ENCODE measurements at places on chromosomes 7 and 10.

- DNase-seq: no peak
Observed at GRCh38 chr10:51224671-51225161, 150.4 kb downstream of the PRKG1 start.

GRCh38 chr7:136958016-136958415 is 89.6 kb downstream of the CHRM2 start:
- no peak for DNase-seq

DNA sequence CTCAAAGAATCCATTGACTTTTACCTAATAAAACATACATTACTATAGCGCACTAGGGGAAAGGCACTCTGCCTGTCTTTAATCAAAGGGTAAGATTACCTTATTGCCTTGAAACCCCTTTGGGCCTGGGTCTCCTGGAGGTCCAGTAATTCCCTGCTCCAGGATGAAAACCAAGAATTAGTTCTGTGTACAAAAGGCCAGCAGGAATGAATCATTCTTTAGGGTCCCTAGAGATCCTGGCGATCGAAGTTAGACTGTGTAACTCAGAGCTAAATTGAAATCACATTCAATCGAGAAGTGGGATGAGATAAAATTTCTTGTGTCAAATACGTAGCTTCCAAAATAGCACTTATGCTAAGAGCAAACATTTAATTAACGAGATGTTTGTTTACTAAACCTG is 29.8 kb downstream of the COL28A1 start:
- no peak for DNase-seq

GRCh38 chr10:4344492-4344994 is 481.5 kb upstream of the AKR1E2 start:
- no peak for DNase-seq

- no peak for DNase-seq
Observed at GRCh38 chr7:131786204-131786603, 229.8 kb upstream of the PODXL start.

DNA sequence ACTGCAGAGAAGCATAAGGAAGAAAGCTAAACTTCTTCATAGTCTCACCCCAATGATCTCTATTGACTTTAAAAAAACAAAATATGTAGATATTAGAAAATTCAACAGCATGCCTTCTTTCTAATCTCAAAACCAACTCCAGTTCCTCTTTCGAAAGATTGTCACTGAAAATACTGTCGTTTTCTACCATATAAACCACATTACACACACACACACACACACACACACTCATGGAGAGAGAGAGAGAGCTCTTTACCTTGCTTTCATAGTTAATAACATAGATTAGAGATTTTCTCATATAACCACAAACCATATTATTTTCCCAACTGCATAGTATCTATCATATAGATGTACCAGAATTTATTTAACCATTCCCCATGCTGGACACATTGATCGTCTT is 296.2 kb upstream of the MGMT start:
- DNase-seq: no peak

DNA sequence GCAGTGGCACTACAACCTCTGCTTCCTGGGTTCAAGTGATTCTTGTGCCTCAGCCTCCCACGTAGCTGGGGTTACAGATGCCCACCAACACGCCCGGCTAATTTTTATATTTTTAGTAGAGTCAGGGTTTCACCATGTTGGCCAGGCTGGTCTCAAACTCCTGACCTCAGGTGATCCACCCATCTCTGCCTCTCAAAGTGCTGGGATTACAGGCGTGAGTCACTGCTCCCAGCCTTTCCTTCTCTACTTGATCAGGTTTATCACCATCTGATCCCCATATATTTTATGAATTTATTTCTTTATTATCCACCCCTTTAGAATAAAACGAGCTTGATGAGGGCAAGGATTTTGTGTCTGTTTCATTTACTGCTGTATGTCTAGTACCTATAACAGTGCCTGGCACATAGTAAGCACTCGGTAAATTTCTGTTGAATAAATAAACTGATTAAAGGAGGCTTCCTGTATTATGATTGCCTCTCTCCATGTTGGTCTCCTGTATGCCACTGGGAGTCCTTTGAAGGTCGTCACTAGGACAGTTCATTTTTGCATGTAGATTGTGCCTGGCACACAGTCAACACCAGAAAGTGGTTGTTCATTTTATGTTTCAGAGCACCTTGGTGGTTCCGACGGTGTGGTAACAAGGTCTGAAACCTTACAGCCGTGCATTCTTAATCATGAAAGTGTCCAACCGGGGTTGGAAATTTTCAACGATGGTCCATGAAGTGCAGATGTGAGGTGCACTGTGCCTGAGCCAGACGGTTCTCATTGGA is 9.6 kb upstream of the EIF3A start:
- DNase-seq: no peak

DNA sequence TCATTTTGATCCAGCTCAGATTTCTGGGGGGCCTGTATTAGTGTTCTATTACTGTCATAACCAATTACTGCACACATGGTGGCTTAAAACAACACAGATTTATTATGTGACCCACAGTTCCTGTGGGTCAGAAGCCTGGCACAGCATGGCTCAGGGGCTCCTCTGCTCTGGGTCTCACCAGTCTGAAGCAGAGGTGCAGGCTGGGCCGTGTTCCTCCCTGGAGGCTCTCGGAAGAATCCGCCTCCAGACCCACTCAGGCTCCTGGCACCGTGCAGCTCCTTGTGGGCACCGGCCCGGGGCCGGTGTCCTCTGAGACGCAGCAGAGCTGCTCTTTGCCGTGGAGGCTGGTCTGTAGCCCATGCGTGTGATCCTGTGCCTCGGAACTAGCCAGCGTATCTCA is 61.5 kb downstream of the RAMP3 start:
- no peak for DNase-seq

DNA sequence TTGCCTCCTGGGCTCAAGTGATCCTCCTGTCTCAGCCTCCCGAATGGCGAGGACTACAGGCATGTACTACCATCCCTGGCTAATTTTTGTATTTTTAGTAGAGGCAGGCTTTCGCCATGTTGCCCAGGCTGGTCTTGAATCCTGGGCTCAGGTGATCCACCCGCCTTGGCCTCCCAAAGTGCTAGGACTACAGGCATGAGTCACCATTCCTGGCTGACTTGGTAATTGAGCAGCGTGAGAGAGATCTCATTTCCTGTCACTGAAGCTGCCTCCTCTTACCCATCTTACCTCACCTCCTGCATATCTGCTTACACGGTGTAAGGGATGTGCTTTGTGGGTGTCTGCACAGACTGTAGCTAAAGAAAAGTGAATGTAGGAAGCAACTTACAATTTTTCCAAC is 9.7 kb downstream of the IFIT3 start:
- no peak for DNase-seq

- no peak for DNase-seq
Observed at GRCh38 chr10:34966451-34966850, 123.7 kb downstream of the CUL2 start.

GRCh38 chr7:67947191-67947590 is 950.6 kb downstream of the TYW1 start:
- DNase-seq: no peak

DNA sequence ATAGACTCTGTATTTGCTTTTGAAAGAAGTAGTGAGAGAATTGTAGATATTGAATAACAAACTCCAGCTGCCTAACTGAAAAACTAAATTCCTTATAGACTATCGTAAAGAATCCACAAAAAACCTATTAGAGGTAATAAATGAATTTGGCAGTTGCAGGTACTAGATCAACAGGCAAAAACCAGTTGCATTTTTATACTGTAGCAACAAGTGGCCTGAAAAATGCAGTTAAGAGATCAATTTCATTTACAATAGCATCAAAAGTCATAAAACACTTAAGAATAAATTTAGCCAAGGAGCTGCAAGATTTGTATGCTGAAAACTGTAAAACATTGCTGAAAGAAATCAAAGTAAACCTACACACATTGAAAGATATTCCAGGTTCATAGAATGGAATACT is 70.3 kb downstream of the GALNT11 start:
- no peak for DNase-seq

DNA sequence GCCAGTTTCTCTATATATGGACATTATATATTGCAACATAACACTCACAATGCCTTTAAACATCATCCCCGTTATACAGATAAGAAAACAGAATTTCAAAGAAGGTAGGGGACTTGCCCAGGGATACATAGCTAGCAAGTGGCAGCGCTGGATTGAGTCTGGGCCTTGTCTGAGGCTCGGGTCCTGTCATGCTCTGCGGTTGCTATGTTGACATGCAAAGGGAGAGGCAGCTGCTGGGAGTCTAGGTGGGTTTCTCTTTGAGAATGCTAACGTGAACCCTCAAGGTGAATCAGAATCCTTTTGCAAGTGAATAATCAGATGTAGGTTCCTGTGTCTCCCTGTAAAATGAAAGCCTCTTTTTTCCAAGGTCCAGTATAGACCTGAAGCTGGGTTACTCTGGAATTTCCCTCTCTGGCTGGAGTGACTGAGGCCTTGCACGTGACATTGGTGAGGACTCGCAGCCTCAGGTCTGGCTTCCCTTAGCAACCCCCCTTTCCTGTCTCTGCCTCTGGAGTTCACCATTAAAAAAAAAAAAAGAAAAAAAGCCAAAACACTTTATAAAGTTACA is 38.9 kb downstream of the TCF7L2 start:
- DNase-seq: no peak

GRCh38 chr10:60517805-60518204 is 128.1 kb upstream of the ANK3 start:
- no peak for DNase-seq

DNA sequence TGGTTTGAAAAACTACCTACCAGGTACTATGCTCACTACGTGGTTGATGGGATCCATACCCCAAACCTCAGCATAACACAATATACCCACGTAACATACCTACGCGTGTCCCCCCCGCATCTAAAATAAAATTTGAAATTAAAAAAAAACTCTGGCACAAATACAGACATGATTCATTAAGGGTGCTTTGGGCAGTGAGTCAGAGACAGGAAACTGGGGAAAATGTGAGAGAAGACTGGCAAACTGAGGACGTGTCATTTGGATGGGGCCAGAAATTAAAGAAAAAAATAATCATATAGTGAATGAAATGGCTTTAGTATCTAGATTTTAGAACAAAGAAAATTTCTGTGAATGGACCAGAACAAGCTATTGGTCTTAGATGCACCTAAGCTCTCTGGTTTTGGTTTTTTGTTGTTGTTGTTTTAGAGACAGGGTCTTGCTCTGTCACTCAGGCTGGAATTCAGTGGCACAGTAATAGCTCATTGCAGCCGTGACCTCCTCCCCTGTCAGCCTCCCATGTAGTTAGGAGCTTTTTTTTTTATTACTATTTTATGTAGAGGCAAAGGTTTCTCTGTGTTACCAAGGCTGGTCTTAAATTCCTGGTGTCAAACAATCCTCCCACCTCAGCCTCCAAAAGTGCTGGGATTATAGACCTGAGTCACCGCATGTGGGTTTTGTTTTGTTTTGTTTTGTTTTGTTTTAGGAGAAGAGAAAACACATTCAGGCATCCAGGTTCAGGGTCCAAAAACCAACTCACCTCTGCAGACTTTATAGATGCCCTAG is 5.9 kb upstream of the PRSS58 start:
- DNase-seq: no peak

GRCh38 chr10:79904671-79905321 is 44.1 kb downstream of the SFTPD start:
- peak; percentile 21 for DNase-seq

DNA sequence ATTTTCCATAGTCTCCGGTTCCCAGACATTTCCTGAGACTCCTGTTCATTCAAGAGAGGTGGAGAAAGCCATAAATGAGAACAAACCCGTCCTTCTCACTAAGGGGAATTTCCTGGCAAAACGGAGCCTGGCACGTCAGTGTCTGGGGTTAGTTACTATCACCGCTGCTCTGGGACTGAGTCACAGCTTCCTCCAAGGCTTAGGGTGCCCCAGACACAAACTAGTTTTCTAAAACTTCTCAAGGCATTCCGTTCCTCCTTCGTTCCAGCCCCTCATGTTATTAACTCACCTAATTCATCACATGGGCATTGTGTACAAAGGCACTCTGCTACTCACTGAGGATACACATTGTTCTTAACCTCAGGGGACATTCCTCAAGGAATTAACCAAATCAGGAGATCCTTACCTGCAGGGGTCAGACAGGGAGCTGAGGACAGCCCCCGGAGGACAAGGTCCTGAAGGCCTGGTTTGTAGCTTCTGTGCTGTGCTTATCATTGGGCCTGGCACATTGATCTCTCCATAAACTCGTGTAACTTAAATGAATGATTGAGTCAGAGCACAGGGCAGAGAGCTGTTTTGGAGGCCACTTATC is 103.0 kb upstream of the KLF6 start:
- no peak for DNase-seq

DNA sequence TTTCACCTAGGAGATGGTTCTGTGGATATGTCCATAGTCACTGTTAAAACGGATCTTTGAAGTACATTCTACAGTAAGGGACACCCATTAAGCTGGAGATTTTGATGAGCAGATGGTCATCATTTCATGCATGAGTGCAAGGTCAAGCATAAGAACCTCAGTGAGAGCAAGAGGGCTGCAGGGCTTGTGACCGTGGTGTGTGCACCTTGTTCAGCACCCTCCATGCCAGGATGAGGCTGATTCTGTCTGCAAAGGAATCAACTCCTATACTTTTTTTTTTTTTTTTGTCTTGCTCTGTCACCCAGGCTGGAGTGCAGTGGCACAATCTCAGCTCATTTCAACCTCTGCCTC is 17.6 kb downstream of the PDSS1 start:
- no peak for DNase-seq
